ENCODE measurements at places on chromosomes 4 and X. TPM values are rescaled to one million over a fixed set of nuclear protein-coding genes. Genes with fewer than 3 reads are reported as not detected.

The GAGE12E gene
- not detected for total RNA-seq

The PPP4R3C gene
- total RNA-seq = not detected

The CT45A1 gene
- total RNA-seq = not detected

The DSPP gene
- not detected for total RNA-seq

The FRG2 gene
- total RNA-seq = not detected

The RADX gene
- 5.9 TPM for total RNA-seq
